ENCODE measurements at places on chromosomes 1 and 21.

DNA sequence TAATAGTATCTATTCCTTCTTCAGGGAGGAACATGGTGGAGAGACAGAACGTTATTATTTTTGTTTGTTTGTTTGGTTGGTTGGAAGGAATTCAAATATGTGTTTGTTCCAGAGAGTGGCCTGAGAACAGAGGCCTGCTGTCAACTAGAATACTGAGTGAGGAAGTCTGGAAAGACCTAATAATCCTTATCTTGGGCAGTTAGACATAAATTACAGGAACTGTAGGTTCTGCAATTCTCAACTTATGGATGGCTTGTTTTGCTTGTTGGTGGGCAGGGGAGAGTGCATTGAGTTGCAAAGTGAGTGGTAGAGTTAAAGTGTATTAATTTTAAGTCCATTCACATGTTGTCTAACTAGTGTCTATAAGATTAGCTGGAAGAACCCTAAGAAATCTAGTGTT is 197.6 kb downstream of the BACH1 start:
- no peak for DNase-seq

- no peak for DNase-seq
These were observed 333.7 kb downstream of the PCP4 start for GRCh38 chr21:40200946-40201345.

DNA sequence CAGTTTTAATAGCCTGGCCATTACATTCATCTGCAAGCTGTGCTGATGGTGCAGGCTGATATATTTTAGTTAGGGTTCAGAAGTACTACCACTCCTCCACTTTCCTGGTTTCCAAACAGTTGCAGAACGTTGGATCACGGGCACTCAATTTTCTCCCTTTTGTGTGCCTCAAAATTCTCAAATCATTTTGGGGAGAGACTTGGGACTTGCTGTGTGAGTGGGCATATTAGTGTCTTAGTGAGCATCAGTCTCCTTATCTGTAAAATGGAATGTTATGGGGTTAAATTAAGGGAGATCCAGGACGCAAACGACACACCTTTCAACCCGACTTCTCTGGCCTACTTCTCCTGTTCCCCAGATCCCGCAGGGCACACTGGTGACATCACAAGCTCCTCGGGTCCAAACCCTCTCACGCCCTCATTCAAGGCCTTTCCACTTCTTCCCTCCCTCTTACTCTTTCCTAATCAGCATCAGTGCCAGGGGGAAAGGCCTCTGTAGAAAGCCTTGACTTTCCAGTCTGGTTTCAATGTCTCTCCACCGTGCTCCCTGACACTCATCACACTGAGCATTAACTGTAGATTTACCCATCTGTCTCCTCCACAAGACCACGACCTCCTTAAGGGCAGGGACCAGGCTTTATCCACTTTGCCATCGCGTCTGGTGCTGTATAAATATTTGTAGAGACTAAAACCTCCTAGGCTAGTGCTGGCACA is 1.2 kb downstream of the PIGP start:
- peak; percentile 89 for DNase-seq

DNA sequence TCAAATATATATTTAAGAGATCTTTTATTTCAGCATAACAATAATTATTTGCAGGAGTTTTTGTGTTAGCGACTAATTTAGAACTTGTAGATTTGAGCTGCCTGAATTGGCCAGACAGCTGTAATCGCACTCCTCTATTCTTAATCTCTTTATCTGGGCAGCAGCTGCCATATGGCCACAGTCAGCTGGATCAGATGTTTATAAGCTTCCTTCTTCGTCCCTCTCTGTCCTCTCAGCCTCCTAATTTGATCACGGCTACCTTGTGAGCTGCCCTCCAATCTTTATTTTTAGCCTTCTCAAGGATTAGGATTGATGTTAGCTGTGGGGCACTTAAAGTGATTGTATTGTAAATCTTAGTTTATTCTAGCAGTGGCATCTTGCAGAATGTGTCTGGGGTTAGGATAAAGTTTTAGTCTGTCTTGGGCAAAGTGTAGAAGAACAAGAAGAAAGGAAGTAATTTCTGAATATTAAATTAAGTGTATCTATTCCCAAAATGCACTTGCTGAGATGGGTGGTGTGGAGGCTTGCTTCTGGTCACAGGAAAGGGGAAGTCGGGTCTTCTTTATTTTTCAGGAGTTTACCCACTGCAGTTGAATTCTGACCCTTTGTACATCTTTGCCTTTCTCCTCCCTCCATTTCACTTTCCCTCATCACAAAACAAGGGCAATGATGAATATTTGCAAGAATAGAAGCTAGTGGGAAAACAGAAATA is 1.1 kb downstream of the ZBTB18 start:
- DNase-seq = peak; percentile 39

DNA sequence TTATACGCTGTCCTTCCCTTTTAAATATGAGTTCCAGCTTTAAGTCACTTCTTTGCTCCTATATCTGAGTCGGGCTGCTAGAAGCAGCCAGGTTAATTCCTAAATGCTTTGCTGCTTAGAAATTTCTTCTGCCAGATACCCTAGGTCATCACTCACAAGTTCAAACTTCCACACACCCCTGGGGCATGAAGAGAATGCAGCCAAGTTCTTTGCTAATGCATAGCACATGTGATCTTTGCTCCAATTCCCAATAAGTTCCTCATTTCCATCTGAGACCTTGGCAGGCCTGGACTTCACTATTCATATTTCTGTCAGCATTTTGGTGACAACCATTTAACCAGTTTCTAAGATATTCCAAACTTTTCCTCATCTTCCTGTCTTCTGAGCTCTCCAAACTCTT is 14.5 kb upstream of the APP start:
- DNase-seq = no peak

- no peak for DNase-seq
These were observed 289.4 kb upstream of the DUSP10 start for GRCh38 chr1:222031318-222031717.

GRCh38 chr21:39400173-39400572 is 45.4 kb downstream of the LCA5L start:
- DNase-seq = no peak

- no peak for DNase-seq
These were observed 58.1 kb downstream of the PTP4A2 start for GRCh38 chr1:31879981-31880608.

GRCh38 chr1:109762039-109762585 is 1.6 kb downstream of the EPS8L3 start:
- no peak for DNase-seq

DNA sequence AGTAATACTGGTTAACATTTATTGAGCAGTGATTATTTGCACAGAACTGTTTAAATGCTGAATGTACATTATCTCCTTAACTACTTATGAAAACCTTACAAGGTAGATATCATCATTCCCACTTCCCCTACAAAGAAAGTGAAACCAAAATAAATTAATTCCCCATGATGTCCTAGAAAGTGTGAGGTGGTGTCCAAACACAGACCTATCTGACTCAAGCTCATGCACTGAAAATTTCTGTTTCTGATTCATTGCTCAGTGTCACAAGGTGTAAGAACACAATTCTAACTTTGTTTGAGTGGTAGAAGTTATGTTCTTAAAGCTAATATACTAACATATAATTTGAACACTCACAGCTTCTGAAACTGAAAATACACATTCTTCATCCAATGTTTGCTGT is 178.7 kb downstream of the MRPL39 start:
- no peak for DNase-seq

- no peak for DNase-seq
These were observed 7.2 kb downstream of the RGL1 start for GRCh38 chr1:183812128-183812527.

DNA sequence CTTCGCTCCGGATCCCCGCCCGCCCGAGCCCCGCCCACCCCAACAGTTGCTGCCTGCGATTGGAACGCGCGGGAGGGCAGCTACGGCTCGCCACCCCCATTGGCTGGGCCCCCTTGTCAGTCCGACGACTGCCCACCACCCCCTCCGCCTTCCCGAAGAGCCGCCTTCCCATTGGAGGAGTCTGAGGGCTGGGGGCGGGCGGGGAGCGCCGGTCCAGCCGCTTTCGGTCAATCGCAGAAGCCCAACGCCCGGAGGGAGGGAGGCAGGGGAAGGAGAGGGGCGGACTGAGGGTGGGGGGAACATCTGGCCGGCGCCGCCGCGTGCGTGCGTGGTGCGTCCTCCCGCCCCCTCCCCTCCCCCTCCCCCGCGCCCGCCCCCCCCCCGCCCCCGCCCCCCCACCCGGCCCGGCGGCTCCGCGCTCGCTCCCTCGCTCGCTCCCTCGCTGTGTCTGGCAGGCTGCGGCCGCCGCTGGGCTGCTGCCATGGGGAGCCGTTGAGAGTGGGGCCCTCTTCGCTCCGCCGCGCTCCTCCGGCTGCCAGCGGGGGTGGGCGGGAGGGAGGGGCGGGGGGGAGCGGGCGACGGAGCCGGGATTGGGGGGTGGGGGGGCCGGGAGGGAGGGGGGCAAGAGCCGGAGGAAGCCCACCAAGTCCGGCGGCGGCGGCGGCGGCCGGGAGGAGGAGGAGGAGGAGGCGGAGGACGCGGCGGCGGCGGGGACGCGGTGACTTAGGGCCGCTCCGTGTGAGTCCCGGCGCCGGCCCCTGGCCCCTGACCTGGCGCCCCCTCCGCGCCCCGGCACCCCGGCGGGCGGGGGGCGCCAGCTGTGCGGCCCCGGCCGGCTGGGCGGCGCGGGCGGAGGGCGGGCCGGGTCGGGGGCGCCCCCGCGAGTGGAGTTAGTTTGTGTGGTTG is 2.6 kb upstream of the ZBTB18 start:
- DNase-seq = peak; percentile 100

GRCh38 chr1:201481761-201482493 is 12.9 kb upstream of the PHLDA3 start:
- DNase-seq = peak; percentile 80

- no peak for DNase-seq
These were observed 303.2 kb upstream of the FAM78B start for GRCh38 chr1:166470014-166470413.

- DNase-seq = no peak
These were observed 32.4 kb downstream of the PLEKHA6 start for GRCh38 chr1:204327359-204327758.
